ENCODE measurements at places on chromosomes 16 and 17.

DNA sequence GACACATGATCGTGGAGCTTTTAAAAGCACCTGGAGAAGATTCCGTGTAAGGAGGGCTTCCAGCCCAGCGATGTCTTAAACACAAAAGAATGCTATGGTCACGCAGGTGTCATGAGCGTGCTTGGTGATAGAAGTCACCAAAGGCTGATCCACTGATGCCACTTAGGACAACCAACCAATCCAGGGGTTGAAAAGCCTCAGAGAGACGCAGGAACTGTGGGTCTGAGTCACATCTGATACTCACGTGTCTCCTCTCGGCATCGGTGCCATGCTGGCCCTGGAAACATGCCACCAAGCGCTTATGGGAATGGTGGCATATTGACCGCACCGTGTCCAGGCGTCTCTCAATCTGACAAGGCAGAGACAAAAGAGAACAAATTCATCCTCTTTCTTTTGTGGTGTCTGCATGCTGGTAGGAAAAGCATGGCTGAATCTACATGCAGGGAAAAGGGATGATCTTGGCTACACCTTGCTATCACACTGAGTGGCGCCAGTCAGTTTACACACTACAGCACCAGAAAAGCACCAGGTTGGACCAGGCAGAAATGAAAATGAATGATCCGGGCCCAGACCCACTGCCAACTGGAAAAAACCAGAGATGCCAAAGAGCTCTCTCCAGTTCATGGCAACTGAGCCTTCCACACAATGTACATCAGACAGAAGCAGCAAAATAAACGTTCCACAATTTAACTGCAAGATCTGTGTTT is 38.0 kb downstream of the ARHGAP17 start:
- no peak for DNase-seq

- DNase-seq: no peak
Measured at GRCh38 chr17:44397479-44398440, 8.3 kb upstream of the ITGA2B start.

- no peak for DNase-seq
Measured at GRCh38 chr17:81409190-81409935, 14.1 kb downstream of the BAHCC1 start.

DNA sequence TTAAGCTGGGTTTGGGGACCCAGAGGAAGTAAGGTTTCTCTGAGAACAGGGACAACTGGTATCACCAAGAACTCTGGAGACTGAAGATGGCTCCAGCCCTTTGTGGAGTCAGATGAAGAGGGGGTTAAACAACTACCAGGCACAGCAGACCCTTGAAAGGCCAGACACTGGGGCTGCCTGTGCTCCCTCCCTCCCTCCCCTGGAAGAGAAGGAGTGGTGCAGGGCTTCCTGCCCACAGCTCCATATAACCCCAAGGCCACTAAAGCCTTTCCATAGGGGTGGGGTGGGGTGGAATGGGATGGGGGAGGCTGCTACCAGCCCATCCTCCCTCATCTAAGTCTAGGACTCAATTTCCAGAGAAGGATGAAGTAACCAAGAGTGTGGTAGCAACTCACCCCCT is 66.7 kb downstream of the CCDC182 start:
- DNase-seq: no peak

GRCh38 chr17:45251931-45252330 is 10.0 kb downstream of the SPATA32 start:
- DNase-seq: no peak

All from activated CD4-positive, alpha-beta memory T cell treated with anti-CD3 and anti-CD28 coated beads, Interleukin-2, amount 10 ng/mL, durations not matched to agents 7 days and 5 days (primary cell).